ENCODE measurements at places on chromosomes 13 and 19.
A peak's percentile ranks its signal among the peaks of the same experiment; 100 is the strongest.

DNA sequence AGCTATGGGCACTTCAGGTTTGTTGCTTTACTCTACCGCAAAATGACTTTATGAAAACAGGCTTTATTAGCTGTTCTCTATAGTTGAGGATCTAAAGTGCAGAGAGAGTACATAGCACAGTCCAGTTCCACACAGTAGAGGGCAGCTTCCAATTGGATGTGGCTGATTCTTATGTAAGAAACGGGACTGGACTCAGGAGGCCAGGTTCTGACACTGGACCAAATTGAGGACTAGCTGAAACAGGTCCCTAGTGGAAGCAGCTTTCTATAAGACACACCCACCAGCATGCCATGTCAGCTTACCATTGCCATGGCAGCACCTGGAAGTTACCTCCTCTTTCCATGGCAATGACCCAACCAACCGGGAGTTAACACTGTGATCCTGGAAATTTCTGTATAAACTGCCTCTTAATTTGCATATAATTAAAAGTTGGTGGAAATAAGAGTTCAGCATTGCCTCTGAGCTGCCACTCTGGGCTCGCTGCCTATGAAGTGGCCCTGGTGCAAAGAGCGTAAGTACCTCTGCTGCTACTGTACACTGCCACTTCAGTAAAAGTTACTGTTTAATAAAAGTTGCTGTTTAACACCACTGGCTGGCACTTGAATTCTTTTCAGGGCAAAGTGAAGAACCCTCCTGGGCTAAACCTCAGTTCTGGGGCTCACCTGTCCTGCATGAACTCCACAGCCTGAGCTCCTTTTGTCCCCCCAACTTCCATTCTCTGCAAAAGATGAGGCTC, 211.9 kb upstream of the SLC10A2 start:
- DNase-seq, result no peak

DNA sequence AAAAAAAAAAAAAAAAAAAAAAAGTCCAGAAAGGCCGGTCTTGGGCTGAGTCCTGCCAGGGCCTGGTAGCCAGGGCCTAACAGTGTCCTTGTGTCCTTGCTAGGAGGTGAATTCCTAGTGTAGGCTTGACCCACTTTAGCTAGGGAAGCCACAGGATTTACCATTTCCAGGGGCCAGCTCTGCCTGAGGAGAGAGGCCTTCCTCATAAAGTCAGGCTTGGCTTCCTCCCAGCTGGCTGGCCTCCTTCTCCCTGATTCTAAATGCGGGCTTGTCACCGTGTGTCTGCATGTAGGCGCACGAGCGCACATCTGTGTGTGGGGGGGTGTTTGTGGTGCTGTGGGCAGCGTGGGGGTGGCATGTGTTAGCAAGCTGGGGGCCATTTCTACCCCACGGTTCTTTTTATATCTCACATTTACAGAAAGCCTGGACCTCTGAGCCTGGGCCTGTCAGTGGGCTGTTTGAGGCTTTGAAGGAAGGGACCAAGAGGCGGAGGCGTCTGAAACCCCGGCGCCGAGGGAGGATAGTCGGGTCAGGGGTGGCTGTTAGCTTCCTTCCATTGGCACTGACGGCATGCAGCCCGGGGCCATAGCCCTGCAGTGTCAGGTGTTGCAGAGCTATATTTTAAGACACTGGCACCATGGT, 31.7 kb downstream of the IER2 start:
- DNase-seq, result peak; percentile 52

DNA sequence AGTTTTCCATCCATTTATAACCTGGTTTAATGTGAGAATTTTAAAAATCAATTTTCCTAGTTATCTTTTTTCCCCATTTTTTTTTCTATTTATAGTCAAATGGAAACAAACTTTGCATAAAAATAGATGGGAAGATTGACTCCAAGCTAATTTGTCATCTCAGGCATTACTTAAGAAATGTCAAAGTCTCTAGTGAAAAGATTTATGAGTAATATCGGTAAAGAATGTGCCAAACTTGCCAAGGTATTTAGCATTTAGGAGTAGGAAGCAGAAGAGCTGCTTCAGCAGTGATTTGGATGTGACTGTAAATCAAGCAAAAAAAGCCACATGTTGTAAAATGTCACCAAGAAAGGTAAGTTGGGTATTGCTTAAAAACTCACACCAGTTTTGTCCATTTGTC, 108.6 kb downstream of the LACC1 start:
- DNase-seq, result no peak

GRCh38 chr13:77979721-77980385, 61.2 kb upstream of the EDNRB start:
- DNase-seq, result no peak

DNA sequence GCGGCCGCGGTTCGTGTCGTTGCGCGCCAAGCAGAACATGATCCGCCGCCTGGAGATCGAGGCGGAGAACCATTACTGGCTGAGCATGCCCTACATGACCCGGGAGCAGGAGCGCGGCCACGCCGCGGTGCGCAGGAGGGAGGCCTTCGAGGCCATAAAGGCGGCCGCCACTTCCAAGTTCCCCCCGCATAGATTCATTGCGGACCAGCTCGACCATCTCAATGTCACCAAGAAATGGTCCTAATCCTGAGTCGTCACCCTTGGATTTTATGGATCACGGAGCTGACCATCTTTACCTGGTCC, 475 bp downstream of the MRPL57 start:
- no peak for DNase-seq

Measured in urothelium cell line (cell line).